ENCODE measurements at places on chromosomes 1 and 21. TPM values are rescaled to one million over a fixed set of nuclear protein-coding genes. Genes with fewer than 3 reads are reported as not detected.
A peak's percentile ranks its signal among the peaks of the same experiment; 100 is the strongest.

GRCh38 chr1:184748740-184749139, 5.9 kb downstream of the EDEM3 start:
- no peak for DNase-seq

DNA sequence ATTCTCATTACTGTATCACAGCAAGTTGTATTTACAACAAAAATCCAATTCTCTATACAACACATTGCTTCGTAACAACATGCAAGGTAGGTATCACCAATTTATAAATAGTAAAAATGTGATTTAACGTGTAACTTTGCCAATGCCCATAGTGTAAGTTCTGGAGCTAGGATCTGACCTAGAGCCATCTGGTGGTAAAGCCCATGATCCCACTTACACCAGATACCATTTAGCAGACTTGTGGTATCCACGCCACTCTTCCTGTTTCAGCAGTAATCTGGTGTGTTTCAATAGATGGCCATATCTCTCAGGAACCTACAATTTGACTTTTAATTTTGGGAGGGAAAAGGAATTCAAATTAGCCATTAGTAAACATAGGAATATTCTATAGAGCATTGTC, 10.2 kb downstream of the SETSIP start:
- peak; percentile 47 for DNase-seq

DNA sequence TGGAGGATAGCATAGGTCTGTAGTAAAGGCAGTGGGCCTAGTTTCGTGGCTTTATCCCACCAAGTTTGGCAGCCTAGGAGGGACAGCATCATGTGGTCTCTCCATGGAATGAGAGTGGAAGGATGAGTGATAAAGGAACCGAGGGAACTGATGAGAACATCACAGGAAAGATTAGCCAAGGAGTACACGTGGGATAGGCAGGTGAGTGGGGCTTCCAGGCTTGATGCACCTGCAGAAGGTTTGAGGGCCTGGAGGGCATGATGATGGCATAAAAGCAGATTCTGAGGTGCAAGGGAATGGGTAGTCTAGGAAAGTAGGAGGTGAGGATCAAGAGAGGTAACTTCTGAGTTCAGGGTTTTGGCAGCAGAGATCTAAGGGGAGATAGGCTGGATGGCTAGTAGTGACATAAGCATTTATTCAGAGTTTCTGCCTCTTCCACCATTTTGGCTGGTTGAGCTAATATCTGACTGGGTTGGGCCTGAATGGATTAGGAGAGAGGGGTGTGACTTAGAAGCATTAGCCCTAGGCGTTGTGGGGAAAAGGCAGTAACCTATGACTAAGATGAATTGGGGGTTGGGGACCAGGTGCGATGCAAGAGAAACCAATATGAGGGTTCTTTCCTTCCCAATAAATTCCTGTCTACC, 9.1 kb downstream of the PTGFRN start:
- no peak for DNase-seq

GRCh38 chr1:212677573-212677972, 22.1 kb downstream of the BATF3 start:
- DNase-seq, result no peak

- DNase-seq, result no peak
These were observed 211.6 kb upstream of the NR5A2 start for GRCh38 chr1:199815947-199816346.

TIE1 gene
- total RNA-seq, result 0.08 TPM

GSTM4 gene
- 32.1 TPM for total RNA-seq

ADCY10 gene
- total RNA-seq, result not detected

HUNK gene
- total RNA-seq, result 0.05 TPM

CHIA gene
- total RNA-seq, result not detected

Measured in SK-MEL-5 (cell line).